ENCODE measurements at places on chromosomes 16 and 17.

- no peak for DNase-seq
These were observed 10.4 kb upstream of the CHD3 start for GRCh38 chr17:7878234-7878633.

- DNase-seq: peak; percentile 72
These were observed 3.9 kb downstream of the GLIS2 start for GRCh38 chr16:4319454-4320421.

DNA sequence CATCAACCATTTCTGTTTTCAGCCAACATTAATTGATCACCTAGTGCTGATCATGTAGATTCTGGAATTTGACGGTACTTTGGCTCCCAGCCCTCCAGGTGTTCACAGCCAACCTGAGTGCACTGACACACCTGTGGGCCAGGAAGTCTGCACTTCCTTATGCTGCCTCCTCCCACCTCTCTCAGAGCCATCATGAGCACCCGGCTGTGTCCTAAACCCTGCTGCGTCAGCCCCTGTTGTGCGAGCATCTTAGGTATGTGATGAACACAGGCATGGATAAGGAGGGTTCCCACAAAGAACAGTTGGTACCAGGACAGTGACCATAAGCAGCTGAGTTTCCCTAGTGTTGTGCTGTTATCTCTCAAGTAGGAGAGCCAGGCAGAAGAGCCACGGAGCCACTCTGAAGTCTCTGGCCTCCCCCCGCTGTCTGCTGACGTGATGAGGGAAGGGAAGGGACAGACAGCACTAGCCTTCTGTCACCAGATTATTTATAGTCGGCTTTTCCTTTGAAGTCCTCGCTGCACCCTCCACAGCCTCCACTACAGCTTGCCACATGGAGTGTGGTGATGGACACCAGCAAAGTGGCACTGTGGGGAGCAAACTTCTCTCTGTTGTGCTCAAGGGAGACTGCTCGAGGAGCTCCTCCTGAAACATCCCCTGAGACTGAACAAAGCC lies 162.8 kb upstream of the ANKFN1 start:
- no peak for DNase-seq

DNA sequence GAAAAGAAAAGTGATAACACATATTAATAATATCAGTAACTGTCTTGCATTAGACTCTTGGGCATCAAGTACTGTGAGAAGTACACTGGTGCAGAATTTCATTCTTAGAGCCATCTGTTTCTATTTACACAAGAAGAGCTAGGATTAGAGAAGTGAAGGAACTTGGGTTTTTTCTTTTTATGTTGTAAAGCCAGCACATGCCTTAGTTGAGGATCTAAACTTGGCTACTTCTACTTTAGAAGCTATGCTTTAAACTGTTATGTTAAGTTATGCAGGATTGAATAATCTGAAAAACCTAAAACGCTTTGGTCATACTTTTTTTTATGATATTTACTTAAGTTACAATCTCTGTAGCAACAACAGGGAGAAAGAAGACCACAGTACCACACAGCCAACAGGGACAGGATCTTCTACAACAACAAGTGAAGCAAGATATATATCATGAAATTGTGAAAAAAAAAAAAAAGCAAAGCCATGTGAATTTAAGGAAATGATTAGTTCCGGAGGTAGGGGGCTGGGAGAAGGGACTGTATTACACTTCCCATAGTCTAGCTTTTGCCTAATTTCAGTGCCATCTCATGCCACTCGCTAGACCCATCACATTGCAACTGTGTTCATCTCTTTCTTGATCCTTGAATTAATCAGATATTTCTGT lies 305.1 kb upstream of the GOT2 start:
- no peak for DNase-seq

DNA sequence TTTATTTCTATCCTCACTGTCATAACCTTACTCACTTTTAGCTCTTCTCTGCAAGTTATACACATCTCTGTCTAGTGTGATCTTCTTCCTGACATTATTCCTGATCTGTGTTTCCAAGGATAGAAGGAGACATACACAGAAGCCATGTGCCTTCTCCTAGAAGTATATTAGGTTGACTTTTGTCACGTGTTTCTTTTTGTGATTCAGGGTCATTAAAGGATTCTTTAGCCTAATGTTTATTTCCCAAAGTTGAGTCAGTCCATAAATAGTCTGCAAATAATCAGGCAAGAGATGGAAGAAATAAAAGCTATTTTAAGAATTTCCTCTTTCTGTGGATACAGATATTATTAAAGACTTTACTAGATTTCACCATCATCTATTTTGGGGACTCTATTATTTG lies 214.1 kb upstream of the GOT2 start:
- DNase-seq: no peak

DNA sequence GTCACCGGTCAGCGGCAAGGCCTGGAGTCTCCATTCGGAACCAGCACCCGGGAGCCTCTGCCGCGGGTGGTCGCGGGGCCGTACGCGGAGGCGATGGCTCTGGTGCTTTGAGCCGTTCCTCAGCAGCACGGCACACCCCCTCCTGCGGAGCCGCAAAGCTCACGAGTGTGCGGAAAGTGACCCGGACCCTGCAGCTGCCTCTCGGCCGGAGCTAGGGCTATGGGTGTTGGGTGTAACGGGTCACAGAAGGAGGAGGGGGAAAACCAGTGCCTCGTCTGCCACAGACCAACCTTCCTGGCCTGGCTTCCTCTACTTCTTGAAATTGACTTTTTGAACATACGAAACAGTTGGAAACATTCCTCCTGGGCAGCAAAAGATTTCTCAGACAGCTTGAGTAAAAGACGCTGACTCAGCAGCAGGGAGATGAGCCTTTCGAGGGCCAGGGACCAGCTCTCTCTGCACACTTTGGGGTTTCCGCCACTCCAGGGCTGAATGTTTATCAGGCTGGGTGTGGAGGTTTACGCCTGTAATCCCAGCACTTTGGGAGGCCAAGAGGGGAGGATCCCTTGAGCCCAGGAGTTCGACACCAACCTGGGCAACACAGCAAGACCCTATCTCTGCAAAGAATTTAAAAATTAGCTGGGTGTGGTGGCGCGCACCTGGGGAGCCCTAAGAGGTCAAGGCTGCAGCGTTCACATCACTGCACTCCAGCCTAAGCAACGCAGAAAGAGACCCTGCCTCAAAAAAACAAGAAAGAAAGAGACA lies 26.4 kb upstream of the PITPNA start:
- no peak for DNase-seq

- no peak for DNase-seq
These were observed 80.5 kb downstream of the COPRS start for GRCh38 chr17:31778523-31778922.

Measured in activated naive CD8-positive, alpha-beta T cell treated with anti-CD3 and anti-CD28 coated beads for 36 hours (primary cell).